ENCODE measurements at places on chromosomes 3 and 15. TPM values are rescaled to one million over a fixed set of nuclear protein-coding genes. Genes with fewer than 3 reads are reported as not detected.

VIPR1 gene
- total RNA-seq, result 3.5 TPM

GRCh38 chr3:153028381-153028780 is 133.6 kb upstream of the RAP2B start:
- H3K36me3 ChIP-seq, result no peaks in the 10 kb centered on the region
- H3K4me3 ChIP-seq, result no peak overlapping the region
- DNase-seq, result no peak

GRCh38 chr3:149581248-149581647 is 76.6 kb downstream of the WWTR1 start:
- no peaks in the 10 kb centered on the region for H3K27me3 ChIP-seq
- DNase-seq, result no peak
- no peaks in the 10 kb centered on the region for H3K36me3 ChIP-seq
- H3K4me1 ChIP-seq, result peaks cover 58% of the 10 kb centered on the region
- no peak overlapping the region for H3K4me3 ChIP-seq

GRCh38 chr3:61564395-61565059 is 3.2 kb downstream of the PTPRG start:
- H3K27ac ChIP-seq, result peak overlapping the region; percentile 99
- DNase-seq, result peak; percentile 90
- peak overlapping the region; percentile 98 for H3K4me3 ChIP-seq
- H3K36me3 ChIP-seq, result no peaks in the 10 kb centered on the region
- H3K27me3 ChIP-seq, result no peaks in the 10 kb centered on the region

DNA sequence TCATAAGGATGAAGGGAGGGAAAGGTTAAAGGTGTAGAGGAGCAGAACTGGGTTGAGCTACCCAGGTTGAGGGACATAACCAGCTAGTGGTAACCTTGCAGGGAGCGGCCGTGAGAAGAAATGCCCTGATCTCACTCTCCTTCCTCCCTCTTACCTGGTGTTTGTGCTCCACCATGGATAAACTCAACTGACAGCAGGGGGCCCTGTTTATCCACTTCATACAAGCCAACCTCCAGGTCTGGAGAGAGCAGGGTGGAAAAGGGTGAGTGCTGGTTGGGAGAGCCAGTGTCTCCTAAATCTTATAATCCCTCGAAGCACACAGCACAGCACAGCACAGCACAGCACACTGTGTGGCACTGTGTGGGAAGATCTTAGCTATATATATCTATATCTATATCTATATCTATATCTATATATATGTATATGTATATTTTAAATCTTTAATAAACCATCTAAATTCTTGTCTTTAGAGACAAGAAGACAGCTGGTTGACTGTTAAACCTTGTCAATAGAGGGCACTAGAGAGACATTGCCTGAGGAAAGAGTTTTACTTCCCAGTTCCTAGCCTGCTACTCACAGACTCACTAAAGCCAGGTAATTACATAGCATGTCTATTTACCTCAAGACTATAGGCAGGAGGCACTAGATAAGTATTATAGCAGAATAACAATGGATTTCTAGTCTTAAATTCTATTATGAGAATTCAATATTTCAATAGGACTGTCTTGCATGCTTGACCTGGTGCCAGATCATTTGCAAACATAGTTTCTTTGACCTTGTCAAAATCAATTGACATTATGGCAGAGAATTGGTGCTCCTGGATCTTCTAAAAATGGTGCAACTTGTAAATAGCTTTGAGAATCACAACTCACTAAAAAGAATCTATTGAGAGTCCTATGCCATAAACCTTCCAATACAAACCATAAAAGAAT is 21.7 kb upstream of the FMN1 start:
- no peak overlapping the region for H3K4me3 ChIP-seq
- no peaks in the 10 kb centered on the region for H3K27me3 ChIP-seq
- H3K4me1 ChIP-seq, result no peaks in the 10 kb centered on the region
- DNase-seq, result no peak
- no peak overlapping the region for H3K27ac ChIP-seq

DNA sequence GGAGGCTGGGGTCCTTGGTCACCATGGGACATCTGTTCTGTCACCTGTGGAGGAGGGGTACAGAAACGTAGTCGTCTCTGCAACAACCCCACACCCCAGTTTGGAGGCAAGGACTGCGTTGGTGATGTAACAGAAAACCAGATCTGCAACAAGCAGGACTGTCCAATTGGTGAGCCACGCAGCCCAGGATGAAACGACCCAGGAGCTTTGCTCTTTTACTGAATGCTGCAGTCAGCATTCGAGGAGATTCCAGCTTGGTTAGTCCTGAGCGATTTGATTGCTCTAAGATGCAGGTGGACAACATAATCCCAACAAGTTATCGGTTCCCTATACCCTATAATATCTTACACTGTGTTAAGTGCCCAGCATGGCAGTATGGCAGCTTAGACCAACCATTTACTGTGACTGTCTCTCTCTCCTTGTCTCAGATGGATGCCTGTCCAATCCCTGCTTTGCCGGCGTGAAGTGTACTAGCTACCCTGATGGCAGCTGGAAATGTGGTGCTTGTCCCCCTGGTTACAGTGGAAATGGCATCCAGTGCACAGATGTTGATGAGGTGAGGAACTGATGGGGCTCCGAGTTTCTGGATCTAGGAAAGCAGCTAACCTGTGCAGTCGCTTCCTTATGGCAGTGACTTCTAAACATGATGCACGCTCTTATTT is 7.8 kb downstream of the THBS1 start:
- H3K36me3 ChIP-seq, result peaks cover 32% of the 10 kb centered on the region
- DNase-seq, result no peak
- no peaks in the 10 kb centered on the region for H3K4me1 ChIP-seq
- no peak overlapping the region for H3K4me3 ChIP-seq

DNA sequence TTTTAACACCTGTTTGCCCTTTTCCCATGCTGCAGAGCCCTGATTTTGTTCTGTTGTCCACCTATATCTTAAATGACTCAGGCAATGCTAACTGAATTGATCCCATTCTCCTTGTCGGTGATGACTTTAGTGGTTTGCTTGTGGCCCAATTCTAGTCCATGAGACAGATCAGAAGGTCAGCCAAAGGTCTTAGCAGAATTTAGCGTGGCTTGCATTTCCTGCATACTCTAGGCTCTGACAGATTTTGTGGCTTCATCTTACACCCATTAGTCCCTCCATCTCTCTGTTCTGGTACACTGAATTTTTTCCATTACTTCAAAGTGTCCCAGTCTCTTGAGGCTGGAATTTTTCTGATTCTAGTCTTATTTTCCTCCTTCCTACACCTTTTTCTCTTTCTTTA is 161.9 kb downstream of the STAC start:
- H3K27ac ChIP-seq, result no peak overlapping the region
- H3K4me1 ChIP-seq, result no peaks in the 10 kb centered on the region
- no peak for DNase-seq
- H3K4me3 ChIP-seq, result no peak overlapping the region

DNA sequence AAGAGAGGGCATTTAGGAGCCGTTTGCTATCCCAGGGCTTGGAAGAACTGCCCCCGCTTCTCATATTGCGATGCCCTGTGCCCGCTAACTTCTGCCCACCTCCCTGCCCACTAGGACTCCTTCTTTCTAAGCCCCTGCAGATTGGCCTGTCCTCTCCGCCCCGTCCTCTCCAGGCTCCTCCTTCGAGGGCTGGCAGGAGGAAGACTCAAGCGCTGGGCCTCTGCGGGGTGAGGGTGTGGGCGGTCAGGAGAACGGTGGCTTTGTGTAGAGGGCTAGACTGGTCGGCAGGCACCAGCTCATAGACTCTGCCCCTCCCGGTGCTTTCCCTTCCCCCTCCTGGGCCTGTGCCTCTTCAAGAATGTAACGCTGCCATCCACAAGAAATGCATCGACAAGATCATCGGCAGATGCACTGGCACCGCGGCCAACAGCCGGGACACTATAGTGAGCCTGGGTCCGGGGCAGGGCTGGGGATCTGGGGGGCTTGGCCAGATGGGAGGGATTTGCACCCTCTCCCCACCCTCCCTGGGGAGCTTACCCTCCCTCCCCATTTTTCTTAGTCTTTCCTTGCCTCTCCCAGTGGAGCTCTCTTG is 21.9 kb downstream of the PRKCD start:
- H3K36me3 ChIP-seq, result peaks cover 96% of the 10 kb centered on the region
- H3K27me3 ChIP-seq, result no peaks in the 10 kb centered on the region

DNA sequence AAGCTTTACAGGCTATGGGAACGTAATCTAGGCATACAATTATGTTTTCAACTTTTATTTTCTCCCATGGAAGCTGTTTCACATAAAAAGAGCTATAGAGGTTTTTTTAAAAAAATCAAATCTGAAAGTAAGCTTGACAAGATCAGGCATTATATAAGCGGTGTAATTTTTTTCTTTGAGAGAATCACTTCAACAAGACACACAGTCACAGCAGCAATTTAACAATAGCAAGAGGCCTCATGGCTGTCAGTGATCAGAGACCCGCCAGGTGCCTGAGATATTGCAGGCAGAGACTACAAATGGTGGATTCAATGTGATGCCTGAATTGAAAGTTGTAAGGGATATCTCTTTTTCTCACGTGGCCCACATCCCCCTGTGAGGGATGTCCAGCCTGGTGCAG is 270.5 kb upstream of the TBC1D5 start:
- no peak overlapping the region for H3K27ac ChIP-seq
- H3K4me3 ChIP-seq, result no peak overlapping the region
- no peak for DNase-seq

DNA sequence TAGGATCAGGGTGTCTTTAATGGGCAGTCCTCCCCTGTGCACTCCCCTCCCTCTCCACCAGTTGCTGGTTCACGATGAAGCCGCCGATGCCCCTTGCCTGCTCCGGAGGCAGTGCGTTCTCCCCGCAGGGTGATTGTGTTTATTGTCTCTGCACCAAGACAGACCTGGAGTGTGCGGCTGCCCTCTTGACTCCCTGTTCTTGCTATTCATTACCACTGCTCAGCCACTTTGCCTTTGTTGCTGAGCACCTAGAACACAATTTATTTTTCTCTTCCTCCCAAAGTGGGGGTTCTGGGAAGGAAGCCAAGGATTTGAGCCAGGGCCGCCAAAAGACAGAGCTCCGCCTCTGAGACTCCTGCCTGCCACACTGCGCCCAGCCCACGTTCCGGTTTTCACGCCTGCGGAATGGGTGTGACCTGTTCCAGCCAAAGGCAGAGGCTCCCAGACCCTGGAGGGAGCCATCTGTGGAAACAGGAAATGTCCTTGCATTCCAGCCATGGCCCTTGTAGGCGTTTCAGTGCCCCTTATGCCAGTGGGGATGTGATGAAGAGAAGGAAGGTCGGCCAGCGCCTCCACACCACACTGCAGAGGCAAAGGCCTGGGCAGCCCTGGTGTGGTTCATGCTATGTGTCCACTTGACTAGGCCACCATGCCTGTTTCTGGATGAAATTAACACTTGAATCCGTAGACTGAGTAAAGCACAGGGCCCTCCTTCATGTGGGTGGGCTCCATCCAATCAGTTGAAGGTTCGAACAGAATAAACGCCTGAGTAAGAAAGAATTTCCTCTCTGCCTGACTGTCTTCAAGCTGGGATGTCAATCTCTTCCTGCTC is 85.8 kb downstream of the HMG20A start:
- H3K36me3 ChIP-seq, result no peaks in the 10 kb centered on the region
- DNase-seq, result no peak
- no peaks in the 10 kb centered on the region for H3K27me3 ChIP-seq
- H3K4me3 ChIP-seq, result no peak overlapping the region

All from ascending aorta (tissue), 2 donors.